ENCODE measurements at places on chromosomes 13 and 19.

GRCh38 chr13:98143601-98144026 is 720 bp downstream of the FARP1 start:
- no peak for DNase-seq

GRCh38 chr13:85666356-85666755 is 132.9 kb downstream of the SLITRK6 start:
- DNase-seq = no peak

- no peak for DNase-seq
Observed at GRCh38 chr13:82206241-82206640, 1676.0 kb downstream of the SLITRK1 start.

- DNase-seq = peak; percentile 10
Observed at GRCh38 chr19:1028062-1028926, 1.9 kb downstream of the CNN2 start.

GRCh38 chr19:38869836-38870607 is 8.1 kb downstream of the RINL start:
- no peak for DNase-seq

DNA sequence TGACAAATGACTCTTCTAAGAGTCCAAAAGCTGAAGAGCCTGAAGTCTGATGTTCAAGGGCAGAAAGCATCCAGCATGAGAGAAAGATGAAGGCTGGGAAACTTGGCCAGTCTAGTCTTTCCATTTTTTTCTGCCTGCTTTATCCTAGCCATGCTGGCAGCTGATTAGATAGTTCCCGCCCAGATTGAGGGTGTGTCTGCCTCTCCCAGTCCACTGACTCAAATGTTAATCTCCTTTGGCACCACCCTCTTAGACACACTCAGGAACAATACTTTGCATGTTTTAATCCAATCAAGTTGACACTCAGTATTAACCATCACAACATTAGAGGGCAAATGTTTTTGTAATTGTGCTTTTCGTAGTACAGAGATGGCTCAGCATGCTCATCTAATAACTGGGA is 267.5 kb upstream of the KLHL1 start:
- DNase-seq = no peak

DNA sequence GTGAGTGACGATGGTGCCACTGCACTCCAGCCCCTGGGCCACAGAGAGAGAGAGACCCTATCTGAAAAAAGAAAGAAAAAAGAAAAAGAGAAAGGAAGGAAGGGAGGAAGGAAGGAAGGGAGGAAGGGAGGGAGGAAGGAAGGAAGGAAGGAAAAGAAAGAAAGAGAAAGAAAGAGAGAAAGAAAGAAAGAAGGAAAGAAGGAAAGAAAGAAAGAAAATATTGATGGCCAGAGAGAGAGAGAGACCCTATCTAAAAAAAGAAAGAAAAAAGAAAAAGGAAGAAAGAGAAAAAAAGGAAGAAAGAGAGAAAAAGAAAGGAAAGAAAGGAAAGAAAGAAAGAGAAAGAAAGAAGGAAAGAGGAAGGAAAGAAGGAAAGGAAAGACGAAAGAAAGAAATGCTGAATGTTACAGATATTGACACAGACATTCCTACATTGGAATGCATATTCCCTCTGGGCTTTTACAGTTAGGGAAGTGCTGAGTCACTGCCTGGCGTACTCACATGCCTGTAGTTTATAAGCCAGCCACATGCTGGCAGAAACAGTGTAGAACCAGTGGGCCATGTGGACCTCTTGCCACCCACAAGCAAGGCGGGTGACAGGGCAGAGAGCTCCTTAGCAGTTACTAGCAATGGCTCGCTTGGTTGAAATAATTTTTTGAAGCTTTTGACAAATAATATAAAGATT is 34.6 kb upstream of the SLC46A3 start:
- no peak for DNase-seq

DNA sequence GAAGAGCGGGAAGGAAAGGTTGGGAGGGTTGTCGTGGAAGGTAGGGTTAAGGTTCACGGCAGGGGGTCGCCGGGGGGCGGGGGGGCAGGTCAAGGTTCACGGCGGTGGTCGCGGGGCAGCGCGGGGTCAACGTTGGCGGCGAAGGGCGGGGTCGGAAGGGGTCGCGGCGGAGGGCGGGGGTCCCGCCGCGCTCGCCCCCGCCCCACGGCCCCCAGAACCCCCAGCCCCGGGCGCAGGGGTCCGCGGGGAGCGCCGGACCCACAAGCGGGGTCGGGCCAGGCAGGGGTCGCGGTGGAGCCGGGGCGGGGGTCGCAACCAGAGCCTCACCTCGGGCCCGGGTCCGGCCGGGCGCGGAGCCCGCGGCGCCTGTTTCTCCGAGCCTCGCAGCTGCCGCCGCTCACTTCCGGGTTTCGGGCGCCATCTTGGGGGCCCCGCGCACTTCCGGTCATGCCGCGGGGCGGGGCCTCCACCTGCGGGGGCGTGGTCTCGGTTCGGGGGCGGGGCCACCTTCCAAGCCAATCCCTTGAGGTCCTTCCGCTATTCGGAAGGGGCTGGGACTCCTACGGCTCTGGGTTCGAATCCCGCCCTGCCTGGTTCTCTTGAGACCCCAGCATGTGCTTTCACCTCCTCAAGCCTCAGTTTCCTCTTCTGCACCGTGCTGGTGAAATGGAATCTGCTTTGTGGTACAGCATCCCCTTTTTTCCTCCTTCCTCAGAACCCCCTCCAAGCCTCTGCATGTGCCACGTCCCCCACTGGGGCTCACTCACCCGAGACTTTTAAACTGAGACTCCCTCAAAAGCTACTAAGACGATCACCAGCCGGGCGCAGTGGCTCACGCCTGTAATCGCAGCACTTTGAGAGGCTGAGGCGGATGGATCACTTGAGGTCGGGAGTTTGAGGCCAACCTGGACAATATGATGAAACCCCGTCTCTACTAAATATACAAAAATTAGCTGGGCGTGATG is at the start of gene SBNO2:
TSS of gene SBNO2 (minus strand) at position 424 of the 965 bp plus-strand sequence. CDS start 19,992 bp downstream, outside the sequence.
- DNase-seq = peak; percentile 64

GRCh38 chr19:29395734-29396414 is 129.9 kb upstream of the VSTM2B start:
- no peak for DNase-seq

DNA sequence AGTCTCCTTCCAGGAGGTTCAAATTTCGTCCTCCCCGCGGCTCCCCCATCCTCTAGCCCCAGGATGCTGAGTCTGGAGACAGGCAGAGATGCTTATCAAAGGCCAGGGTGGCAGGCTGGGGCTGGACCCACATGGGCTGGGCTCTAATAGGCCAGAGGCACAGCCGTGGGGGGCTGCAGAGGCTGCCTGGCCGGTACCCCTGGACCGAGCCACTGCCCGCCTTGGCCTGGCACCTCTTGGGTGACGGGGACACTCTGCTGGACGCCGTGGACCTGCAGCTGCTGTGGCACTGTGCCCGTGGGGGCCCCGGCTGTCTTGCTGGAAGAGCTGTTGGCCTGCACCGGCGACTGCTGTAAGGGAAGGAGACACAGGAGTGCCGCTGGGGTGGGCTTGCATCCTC is 25.8 kb downstream of the RFX1 start:
- DNase-seq = no peak

DNA sequence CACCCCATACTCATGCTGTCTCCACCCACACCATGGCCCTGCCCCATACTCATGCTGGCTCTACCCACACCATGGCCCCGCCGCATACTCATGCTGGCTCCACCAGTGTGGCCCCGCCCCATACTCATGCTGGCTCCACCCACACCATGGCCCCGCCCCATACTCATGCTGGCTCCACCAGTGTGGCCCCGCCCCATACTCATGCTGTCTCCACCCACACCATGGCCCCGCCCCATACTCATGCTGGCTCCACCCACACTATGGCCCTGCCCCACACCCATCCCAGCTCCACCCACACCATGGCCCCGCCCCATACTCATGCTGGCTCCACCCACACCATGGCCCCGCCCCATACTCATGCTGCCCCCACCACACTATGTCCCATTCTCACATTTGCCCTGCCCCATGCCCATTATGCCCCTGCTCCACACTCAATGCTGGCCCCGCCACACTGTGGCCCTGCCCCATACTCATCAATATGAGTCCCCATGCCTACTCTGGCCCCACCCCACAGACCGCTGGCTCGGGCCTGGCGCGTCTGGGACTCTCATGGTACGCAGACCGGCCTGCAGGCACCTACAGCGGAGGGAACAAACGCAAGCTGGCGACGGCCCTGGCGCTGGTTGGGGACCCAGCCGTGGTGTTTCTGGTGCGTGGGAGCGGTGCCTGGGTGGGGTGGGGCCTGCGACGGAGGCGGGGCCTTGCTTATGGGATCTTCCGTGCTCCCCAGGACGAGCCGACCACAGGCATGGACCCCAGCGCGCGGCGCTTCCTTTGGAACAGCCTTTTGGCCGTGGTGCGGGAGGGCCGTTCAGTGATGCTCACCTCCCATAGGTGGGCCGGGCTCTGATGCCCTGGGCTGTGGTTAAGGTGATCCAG is 3.7 kb upstream of the ARHGAP45 start:
- DNase-seq = no peak

GRCh38 chr19:33947265-33947964 is 150.7 kb downstream of the KCTD15 start:
- no peak for DNase-seq

- no peak for DNase-seq
Observed at GRCh38 chr19:33497131-33497777, 24.3 kb downstream of the PEPD start.
